Stimulated activated CD4-positive, alpha-beta T cell treated with anti-CD3 and anti-CD28 coated beads, Interleukin-1b, Interleukin-23, amount 100 ng/mL, for 24 hours (primary cell): ENCODE measurements at places on chromosomes 3 and 15.
A peak's percentile ranks its signal among the peaks of the same experiment; 100 is the strongest.

DNA sequence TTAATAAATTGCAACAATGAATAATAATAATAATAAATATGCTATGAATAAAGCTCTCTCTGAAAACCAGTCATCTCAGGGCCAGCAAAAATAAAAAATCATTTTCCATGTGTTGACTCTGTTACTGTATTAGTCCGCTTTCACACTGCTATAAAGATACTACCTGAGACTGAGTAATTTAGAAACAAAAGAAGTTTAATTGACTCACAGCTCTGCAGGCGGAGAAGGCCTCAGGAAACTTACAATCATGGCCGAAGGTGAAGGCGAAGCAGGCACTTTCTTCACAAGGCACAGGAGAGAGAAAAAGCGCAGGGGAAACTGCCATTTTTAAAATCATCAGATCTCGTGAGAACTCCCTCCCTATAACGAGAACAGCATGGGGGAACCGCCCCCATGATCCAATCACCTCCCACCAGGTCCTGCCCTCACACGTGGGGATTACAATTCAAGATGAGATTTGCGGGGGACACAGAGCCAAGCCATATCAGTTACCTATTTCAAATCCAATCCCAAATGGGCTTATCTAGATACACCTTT is 224.1 kb downstream of the IGSF11 start:
- no peak for DNase-seq

DNA sequence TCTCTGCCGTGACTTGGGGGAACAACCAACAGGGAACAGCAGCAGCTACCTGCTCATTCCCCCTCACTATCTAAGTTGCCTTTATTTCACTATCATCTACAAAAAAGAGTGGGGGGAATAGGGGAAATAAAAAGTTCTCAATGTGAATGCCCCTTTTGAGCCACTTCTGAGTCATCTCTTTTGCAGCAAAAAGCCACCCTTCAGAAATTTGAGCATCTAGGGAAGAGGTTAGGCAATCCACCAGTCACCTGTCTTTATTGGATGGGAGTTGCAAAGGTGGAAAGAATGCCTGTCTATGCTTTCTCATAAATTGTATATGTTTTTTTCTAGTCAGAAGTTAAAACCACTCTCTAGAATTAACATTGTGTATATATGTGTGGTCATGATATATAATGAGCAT is 41.1 kb downstream of the GPD1L start:
- DNase-seq, result no peak

DNA sequence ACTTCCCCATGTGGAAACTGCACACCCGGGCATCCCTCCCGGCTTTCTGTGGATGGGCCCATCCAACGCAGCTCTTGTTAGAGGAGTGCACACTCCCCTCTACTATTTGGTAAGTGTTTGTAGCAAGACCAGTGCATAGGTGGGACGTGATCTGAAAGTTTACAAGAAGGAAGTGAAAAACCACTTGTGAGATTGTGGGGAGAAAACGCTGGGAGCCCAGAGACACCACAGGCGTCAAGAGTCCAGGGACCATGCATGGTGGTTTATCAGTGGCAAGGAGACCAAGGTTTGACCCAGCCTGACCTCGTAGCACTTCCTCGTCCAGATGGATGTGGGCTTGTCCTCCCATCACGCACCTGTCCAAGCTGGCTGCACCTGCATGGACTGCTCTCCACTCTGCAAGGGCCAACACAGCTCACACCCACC is 51.6 kb downstream of the ATP10A start:
- DNase-seq, result no peak

- DNase-seq, result no peak
Observed at GRCh38 chr15:92268900-92269299, 124.8 kb upstream of the ST8SIA2 start.

DNA sequence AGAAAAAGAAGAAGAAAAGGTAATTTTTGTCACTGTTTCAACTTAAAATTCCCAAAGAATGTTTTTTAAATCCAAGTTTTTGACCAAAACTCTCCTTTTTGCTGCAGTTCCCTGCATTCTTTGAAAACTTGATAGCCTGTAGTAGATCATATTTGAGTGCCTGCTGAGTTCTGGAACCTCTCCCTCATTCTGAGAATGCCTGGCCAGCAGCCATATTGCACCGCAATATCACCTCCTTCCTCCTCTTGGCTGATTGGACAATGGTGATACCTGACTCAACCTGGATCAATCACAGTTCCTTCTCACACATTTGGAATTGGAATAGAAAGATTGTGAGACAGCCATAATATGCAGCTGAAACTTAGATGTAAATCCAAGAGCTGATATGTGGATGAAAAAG is 97.6 kb upstream of the GAP43 start:
- no peak for DNase-seq

DNA sequence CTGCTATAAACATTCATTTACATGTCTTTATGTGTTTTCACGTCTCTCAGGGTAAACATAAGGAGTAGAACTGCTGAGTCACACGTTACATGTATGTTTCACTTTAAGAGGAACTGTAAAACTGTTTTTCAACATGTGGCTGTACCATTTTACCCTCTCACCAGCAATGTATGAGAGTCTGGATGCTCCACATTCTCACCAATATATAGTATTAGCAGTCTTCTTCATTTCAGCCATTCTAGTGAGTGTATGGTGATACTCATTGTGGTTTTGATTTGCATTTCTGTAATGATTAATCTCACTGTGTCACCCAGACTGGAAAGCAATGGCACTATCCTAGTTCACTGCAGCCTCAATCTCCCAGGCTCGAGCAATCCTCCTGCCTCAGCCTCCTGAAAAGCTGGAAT is 37.1 kb downstream of the PHC3 start:
- DNase-seq, result no peak

- no peak for DNase-seq
Observed at GRCh38 chr3:21067031-21067813, 683.8 kb downstream of the ZNF385D start.

DNA sequence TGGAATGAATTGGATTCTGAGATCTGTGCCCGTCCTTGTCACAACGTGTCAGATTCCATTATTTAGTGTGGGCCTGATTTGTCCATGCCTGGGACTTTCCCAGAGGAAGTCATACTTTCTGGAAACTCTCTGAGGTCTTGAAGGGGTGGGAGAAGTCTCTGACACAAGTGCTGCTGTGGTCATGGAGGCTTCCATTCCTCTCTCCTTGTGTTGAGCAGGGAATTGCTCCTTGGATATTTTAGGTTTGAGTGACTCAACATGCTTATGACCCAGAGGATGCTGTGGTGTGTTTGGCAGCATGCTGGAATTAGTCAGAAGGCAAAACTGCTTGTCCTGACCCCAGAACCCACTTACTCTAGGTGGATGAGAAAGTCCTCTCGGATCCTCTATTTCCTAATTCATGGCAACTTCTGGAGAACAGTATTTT is 132.1 kb downstream of the LPP start:
- DNase-seq, result no peak

DNA sequence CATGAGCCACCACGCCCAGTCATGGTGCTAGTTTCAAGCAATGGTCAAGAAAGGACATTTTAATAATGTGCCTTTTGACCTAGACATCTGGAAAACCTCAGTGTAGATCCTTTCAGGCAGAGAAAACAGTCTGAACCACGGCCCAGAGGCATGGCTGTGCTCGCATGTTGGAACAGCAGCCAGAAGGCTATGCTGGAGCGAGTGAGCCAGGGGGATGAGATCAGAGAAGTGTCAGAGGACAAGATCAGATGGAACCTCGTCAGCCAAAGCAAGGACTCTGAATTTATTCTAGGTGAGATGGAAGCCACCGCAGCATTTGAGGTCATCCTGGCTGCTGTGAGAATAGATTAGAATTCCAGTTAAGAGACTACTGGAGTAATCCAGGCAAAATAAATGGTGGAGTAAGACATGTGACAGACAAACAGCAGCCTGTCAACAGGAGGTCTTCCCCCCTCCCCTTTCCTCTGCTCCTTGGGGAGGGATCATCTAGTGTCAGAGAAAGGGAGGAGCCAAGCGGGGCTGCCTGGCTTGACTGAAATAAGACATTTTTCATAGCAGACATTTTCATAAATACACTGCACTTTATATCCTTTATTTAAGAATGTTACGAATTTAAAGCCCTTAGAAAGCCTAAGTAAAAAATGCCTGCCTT is 40.4 kb upstream of the ACKR4 start:
- DNase-seq, result no peak

- peak; percentile 46 for DNase-seq
Observed at GRCh38 chr3:46558184-46559043, 7.7 kb downstream of the LRRC2 start.

GRCh38 chr15:43082509-43082908 is 23.3 kb downstream of the UBR1 start:
- no peak for DNase-seq

- no peak for DNase-seq
Observed at GRCh38 chr3:55169608-55170072, 241.8 kb upstream of the LRTM1 start.

- no peak for DNase-seq
Observed at GRCh38 chr15:78360367-78360801, 20.2 kb downstream of the CRABP1 start.

- DNase-seq, result no peak
Observed at GRCh38 chr3:25478211-25478757, 50.2 kb downstream of the RARB start.

GRCh38 chr3:15631426-15632211 is 30.1 kb downstream of the BTD start:
- DNase-seq, result no peak

GRCh38 chr3:125602752-125603649 is 7.7 kb upstream of the OSBPL11 start:
- no peak for DNase-seq

GRCh38 chr15:80844011-80844732 is 65.0 kb downstream of the CEMIP start:
- no peak for DNase-seq

DNA sequence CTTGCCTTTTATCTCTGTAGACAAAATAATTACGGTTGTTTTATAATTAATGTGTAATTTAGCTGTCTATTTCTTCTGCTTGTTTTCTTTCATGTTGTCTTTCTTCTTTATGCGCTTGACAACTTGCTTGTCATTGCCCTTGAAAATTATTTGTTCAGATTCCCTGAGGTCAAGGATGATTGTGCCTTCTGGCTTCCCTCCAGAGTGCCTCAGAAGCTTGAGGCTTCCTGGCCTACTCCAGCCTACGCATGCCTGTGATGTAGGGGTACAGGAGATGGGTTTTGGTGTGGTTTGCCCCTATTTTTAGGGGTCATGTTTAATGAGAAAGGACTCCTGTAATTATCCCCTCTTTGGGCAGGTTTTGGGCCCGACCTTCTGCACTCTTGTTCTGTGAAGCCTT is 231.5 kb downstream of the SV2B start:
- DNase-seq, result no peak

DNA sequence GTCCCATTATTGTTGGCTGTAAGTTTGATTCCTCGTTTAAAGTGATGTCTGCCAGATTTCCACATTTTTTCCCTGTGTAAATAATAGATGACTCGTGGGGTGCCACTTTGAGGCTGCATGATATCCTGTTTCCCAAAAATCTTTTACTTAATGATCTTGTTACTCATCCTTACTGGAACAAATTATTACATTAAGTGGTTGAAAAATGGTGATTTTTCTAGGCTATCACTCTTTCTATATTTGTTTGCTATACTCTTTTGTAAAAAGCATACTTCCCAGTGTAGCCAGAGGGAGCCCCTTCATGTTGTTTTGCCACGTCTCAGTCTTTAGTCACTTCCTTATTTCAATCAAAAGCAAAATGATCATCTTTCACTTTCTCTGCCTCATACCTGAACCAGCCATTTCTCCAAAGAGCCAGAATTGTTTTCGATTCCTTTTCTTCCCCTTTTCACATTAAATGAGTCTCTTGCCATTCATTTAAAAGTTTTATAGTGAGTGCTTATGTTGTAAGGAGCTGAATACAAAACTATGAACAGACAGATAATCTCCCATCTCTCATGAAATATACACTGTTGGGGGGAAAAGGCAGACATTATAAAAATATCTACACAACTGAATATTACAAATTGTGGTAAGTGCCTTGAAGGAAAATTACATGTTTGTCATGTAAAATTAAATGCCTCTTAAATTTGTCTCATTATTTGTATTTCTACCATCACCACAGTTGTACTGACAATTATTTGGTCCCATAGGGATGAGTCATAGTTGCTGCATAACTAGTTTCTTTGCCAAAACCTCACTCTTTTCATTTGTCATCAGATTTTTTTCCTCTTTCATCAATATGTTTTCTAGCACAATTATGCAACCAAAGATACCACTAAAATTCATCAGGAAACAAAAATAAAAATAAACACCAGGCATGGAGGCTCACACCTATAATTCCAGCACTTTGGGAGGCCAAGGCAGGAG is 41.5 kb downstream of the ADGRG7 start:
- DNase-seq, result no peak

DNA sequence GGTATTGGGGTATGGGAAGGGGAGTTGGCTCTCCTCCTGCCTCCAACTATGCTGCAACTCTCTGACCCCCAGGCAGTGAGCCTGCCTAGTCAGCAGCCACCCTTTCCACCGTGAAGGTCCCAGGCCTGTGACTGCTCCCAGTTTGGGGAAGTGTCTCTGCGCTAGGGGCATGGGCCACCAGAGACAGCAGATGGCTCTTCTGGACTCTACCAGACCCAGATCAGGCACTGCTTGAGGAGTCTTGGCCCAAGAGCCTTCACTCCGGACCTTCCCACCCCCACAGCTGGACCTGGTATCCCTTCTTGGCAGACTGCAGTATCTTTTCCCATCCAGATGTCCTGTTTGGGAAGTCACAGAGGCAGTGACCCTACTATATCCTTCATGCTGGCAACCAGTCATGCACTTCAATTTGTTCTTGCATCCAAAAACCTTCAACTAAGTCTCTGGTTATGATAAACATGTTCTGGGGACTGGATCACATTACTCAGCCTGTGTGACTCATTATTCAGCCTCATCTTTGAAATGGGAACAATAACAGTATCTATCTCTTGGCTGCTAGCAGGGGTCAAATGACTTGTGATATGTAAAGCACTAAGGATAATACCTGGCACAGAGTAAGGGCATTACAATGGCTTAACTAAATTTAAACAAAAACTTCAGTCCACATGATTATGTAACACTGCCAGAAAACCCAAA is 62.7 kb downstream of the POMGNT2 start:
- DNase-seq, result no peak

GRCh38 chr3:158711886-158712285 is 20.4 kb downstream of the RARRES1 start:
- DNase-seq, result no peak
